Activated T-helper 1 cell treated with anti-CD3 and anti-CD28 coated beads, Interleukin-12 subunit alpha, Interleukin-12 subunit beta, Interleukin-2, Interleukin-4 antibody, amounts not matched to agents 30 ng/mL and 10 ng/mL and 1 ng/mL, durations not matched to agents 14 hours and 24 hours and 36 hours (primary cell): ENCODE measurements at places on chromosomes 2 and 18. TPM values are rescaled to one million over a fixed set of nuclear protein-coding genes. Genes with fewer than 3 reads are reported as not detected.

AQP4 gene
- total RNA-seq = not detected in 2 replicates

RFX8 gene
- 0.78 and 1.2 TPM in 2 replicates for total RNA-seq

GRCh38 chr2:111534910-111535352 is 349.1 kb downstream of the ANAPC1 start:
- peaks cover 10% of the 10 kb centered on the region for H3K36me3 ChIP-seq
- peaks cover 42% of the 10 kb centered on the region for H3K4me1 ChIP-seq
- H3K4me3 ChIP-seq = peak overlapping the region; percentile 29
- DNase-seq = no peak
- no peaks in the 10 kb centered on the region for H3K27me3 ChIP-seq
- H3K27ac ChIP-seq = peak overlapping the region; percentile 45

DNA sequence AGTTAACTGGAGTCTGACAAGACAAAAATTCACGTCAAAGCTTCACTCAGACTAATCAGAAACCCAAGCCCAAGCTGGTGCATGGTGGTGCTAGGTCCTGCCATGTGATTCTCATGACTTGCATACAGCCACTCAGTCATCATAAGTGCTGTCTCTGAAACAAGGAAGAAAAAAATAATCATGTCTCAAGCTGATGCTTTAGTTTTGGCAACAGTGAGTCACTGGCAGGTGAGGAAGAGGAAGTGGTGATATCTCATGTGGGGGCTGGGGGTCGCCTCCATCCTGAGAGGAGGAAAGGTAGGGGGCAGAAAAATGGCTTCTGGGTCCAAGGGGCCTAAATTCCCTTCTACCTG is 136.3 kb downstream of the TMEM163 start:
- H3K27me3 ChIP-seq = peaks cover 2% of the 10 kb centered on the region
- peaks cover 5% of the 10 kb centered on the region for H3K4me1 ChIP-seq
- H3K27ac ChIP-seq = no peak overlapping the region

TTR gene
- not detected in 2 replicates for total RNA-seq

GRCh38 chr18:22783245-22783644 is 149.9 kb upstream of the RBBP8 start:
- peaks cover 20% of the 10 kb centered on the region for H3K27me3 ChIP-seq
- H3K4me3 ChIP-seq = no peak overlapping the region
- DNase-seq = no peak
- no peak overlapping the region for H3K27ac ChIP-seq
- H3K36me3 ChIP-seq = no peaks in the 10 kb centered on the region

C2orf92 gene
- 16.1 and 17.2 TPM in 2 replicates for total RNA-seq

PRKAG3 gene
- not detected in 2 replicates for total RNA-seq

DNA sequence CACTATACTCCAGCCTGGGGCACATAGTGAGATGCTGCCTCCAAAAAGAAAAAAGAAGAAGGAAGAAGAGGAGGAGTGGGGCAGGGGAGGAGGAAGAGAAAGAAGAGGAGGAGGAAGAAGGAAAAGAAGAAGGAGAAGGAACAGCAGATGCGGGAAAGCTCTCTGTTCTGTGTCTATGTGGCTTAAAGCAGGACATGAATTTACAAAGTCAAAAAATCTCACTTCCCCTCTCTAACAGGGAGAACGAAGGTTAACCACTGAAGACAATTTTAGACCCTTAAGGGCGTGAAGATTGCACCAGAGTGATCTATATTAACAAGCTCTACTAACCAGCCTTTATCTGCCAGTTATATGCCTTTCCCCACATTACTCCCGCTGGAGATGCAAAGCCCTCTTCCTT is 258.9 kb downstream of the METTL4 start:
- no peak for DNase-seq
- H3K36me3 ChIP-seq = no peaks in the 10 kb centered on the region
- no peaks in the 10 kb centered on the region for H3K4me1 ChIP-seq
- H3K27ac ChIP-seq = no peak overlapping the region
- H3K4me3 ChIP-seq = no peak overlapping the region
- peaks cover 6% of the 10 kb centered on the region for H3K27me3 ChIP-seq

DNA sequence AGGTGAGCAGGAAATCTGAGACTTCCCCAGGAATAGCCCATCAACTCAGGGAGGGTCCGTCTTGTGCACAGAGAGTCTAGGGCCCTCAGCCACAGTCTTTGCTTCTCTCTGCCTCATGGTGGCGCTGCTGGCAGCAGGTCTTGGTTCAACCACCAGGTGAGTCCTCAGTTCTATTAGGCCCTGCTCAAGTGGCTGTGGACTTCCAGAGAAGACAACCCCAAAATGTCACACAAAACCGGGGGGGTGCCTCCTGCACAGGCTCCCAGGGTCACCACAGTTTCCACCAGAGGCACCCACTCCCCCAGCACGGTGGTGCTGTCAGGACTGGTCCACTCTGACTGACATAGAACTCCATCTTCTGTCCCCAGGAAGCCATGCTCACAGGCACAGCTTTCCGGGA is 2.4 kb upstream of the CHRNG start:
- peaks cover 5% of the 10 kb centered on the region for H3K4me1 ChIP-seq
- no peak for DNase-seq
- peaks cover 8% of the 10 kb centered on the region for H3K27me3 ChIP-seq

IL36A gene
- total RNA-seq = not detected in 2 replicates

- no peak overlapping the region for H3K4me3 ChIP-seq
- no peaks in the 10 kb centered on the region for H3K36me3 ChIP-seq
- no peak overlapping the region for H3K27ac ChIP-seq
- no peak for DNase-seq
- no peaks in the 10 kb centered on the region for H3K4me1 ChIP-seq
These were observed 105.0 kb upstream of the DNAJC10 start for GRCh38 chr2:182611009-182611408.

NEU2 gene
- total RNA-seq = not detected in 2 replicates

GRCh38 chr18:22698711-22699110 is 234.4 kb upstream of the RBBP8 start:
- no peak for DNase-seq
- no peak overlapping the region for H3K4me3 ChIP-seq
- H3K27ac ChIP-seq = no peak overlapping the region
- no peaks in the 10 kb centered on the region for H3K4me1 ChIP-seq

DNA sequence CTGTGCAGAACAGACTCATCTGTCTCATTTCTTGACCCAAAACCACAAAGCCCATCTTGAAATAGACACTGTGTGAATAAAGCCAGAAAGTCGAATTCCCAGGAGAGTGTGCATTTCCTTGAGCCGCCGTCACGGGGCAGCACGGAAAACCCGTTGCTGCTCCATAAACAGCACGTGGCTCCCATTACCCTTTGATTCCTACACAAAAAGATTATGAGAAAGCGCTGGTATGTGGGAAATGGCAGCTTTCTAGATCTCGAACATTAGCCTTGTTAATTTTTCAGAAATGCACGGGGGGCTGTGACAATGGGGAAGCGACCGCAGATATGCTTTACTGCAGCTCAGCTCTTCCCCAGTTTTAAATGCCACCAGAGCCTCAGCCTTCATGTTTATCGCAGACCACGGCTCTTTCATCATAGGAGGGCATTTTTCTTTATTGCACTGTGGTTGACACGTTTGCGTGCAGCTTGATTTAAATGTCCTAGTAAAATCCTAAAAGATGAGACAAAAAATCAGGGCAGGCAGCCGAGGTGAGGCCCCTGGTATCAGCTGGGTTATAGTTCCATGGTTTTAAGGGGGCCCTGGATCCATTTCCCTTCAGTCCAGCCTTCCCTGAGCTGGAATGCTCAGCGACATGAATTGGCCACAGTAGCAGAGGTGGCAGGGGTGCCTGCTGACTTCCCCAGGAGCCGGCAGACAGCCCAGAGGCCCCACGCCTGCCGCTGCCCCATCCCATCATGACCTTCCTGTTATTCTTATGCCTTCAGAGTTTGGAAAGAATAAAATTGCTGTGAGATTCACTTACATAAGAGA is 249.3 kb downstream of the NDUFA10 start:
- H3K4me1 ChIP-seq = no peaks in the 10 kb centered on the region
- no peak overlapping the region for H3K4me3 ChIP-seq
- H3K27me3 ChIP-seq = no peaks in the 10 kb centered on the region
- no peaks in the 10 kb centered on the region for H3K36me3 ChIP-seq

DNA sequence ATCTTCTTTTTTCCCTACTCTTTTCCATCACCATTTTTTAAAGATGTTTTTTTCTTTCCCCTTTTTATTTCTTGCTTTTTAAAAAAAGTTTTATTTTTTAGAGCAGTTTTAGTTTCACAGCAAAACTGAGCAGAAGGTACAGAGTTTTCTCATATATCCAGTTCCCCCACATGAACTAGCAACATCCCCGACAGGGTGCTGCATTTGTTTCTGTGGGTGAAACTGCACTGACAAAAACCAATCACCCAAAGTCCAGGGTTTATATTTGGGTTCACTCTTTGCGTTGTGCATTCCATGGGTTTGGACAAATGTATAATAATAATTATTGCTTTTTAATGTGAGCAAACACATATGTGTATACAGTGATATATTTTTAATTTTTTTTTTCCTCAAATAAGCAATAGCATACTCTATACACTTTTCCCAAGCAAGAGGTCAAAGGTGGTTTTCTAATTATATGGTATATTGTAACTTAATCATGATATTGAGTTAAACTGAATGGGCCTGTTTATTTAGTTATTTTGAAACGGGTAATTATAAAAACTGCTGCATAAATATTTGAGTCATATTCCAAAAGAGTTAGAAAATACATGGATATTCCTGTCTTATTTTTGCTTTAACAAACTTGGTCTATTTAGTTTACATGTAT is 50.3 kb downstream of the NCK2 start:
- peaks cover 21% of the 10 kb centered on the region for H3K36me3 ChIP-seq
- DNase-seq = no peak
- H3K4me1 ChIP-seq = peaks cover 86% of the 10 kb centered on the region
- peak overlapping the region; percentile 94 for H3K27ac ChIP-seq
- peak overlapping the region; percentile 76 for H3K4me3 ChIP-seq

EHD3 gene
- total RNA-seq = 1.9 and 2.1 TPM in 2 replicates

DNA sequence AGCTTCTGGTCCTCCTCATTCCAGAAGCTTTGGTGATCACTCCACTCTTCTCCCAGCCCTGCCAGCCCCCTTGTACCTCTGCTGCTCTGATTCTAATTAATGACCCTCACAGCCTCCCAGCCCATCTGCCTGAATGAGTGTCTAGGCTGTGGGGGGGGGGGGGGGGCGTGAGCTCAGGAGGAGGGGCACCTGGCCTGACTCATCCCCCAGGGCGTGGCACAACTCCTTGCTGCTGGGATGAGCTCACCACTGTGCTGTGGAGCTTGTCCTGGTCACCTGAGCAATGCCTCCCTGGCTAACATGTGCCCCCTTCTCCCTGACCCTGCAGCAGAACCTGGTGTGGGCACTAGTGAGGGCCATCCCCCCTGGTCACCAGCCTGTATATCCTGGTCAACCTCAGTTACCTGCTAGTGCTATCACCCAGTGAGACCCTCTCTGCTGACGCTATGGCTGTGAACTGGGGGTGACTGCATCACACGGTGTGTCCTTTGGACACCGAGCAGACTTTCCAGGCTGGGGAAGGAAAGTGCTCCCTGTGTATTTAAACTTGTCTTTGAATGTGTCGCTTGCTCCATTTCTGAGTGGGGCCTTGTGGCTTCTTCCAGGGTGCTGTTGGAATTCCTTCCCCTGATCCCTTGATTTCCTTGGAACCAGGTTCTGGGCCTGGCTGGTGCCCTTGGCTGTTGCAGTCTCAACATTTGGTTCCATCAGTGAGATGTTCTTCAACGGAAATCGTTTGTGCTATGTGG is 41.5 kb upstream of the PUM2 start:
- no peak overlapping the region for H3K4me3 ChIP-seq
- no peak for DNase-seq
- no peaks in the 10 kb centered on the region for H3K36me3 ChIP-seq
- H3K27ac ChIP-seq = no peak overlapping the region

SLC4A5 gene
- total RNA-seq = 0.47 and 0.71 TPM in 2 replicates

DNA sequence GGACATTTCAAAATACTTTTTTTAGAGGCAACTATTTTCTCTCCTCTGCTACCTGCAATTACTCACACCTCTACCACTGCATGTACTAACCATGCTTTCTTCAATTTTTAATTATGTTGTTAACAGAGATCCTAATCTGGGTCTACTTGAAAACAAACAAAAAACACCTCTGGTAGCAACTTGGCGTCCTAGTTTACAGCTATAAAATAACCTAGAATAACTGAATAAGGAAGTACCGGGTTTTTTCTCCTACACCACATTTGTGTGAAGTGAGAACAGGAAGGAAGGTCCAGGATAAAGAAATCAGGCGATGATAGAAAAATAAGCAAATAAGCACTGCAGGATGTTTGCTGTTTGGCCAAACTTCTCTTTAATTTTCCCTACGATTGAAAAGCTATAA is 633.5 kb downstream of the LRP1B start:
- no peak for DNase-seq
- H3K4me1 ChIP-seq = no peaks in the 10 kb centered on the region
- no peaks in the 10 kb centered on the region for H3K27me3 ChIP-seq
- no peak overlapping the region for H3K4me3 ChIP-seq
- H3K27ac ChIP-seq = no peak overlapping the region

- no peak overlapping the region for H3K4me3 ChIP-seq
- no peaks in the 10 kb centered on the region for H3K36me3 ChIP-seq
- no peak for DNase-seq
- no peak overlapping the region for H3K27ac ChIP-seq
- no peaks in the 10 kb centered on the region for H3K27me3 ChIP-seq
These were observed 850.4 kb upstream of the FSHR start for GRCh38 chr2:50004667-50005066.

CENPA gene
- total RNA-seq = 16.6 and 19.7 TPM in 2 replicates

GRCh38 chr2:173458991-173459780 is 104.5 kb downstream of the CDCA7 start:
- H3K36me3 ChIP-seq = no peaks in the 10 kb centered on the region
- DNase-seq = no peak
- no peaks in the 10 kb centered on the region for H3K4me1 ChIP-seq

- DNase-seq = no peak
- no peaks in the 10 kb centered on the region for H3K36me3 ChIP-seq
- H3K4me1 ChIP-seq = no peaks in the 10 kb centered on the region
- H3K27me3 ChIP-seq = peaks cover 2% of the 10 kb centered on the region
- no peak overlapping the region for H3K27ac ChIP-seq
These were observed 92.3 kb downstream of the CCBE1 start for GRCh38 chr18:59604877-59605276.

DNA sequence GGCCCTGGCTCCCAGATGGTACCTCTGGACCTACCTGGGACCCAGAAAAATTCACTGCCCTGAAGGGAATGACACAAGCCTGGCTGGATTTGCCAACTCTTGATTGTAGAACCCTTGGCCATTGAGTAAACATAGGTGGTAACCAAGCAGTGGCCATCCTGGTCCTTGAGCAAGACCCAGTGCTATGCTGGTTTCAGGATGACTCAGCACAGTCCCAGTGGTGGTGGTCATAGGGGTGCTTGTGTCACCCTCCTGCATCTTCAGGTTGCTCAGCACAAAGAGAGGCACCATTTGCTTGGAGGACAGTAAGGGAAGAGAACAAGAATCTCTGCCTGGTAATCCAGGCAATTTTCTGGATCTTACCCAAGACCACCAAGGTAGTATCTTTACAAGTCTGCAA is 52.9 kb downstream of the UPP2 start:
- no peaks in the 10 kb centered on the region for H3K36me3 ChIP-seq
- no peaks in the 10 kb centered on the region for H3K4me1 ChIP-seq

- peaks cover 36% of the 10 kb centered on the region for H3K36me3 ChIP-seq
- DNase-seq = no peak
- H3K27me3 ChIP-seq = no peaks in the 10 kb centered on the region
- H3K27ac ChIP-seq = no peak overlapping the region
These were observed 32.7 kb downstream of the PPP4R1 start for GRCh38 chr18:9581667-9582066.

GRCh38 chr2:132403146-132403545 is 13.5 kb upstream of the GPR39 start:
- H3K36me3 ChIP-seq = no peaks in the 10 kb centered on the region
- no peak overlapping the region for H3K27ac ChIP-seq
- H3K4me1 ChIP-seq = no peaks in the 10 kb centered on the region
- no peak for DNase-seq
